Neuronal stem cell (in vitro differentiated cells): ENCODE measurements at places on chromosomes 4 and X.

DNA sequence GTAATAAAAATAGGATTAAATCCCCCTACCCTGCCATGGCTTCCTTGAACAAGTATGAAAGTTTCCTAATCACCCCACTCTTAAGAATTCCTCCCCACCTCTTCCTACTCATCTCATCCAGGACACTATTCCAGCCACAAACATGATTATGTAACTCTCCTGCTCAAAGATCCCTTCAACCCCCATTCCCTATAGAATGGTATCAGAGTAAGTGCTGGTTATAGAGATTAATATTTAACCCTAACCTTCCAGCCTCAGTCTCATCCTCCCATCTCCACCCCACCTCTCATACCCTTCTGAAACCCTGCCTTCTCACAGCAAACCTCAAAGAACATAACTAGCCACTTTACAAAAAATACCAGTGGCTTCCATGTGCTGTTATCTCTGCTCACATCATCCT, 155.1 kb downstream of the PPP3CA start:
- DNase-seq = no peak

GRCh38 chr4:161799710-161800109, 364.1 kb downstream of the FSTL5 start:
- DNase-seq = no peak

DNA sequence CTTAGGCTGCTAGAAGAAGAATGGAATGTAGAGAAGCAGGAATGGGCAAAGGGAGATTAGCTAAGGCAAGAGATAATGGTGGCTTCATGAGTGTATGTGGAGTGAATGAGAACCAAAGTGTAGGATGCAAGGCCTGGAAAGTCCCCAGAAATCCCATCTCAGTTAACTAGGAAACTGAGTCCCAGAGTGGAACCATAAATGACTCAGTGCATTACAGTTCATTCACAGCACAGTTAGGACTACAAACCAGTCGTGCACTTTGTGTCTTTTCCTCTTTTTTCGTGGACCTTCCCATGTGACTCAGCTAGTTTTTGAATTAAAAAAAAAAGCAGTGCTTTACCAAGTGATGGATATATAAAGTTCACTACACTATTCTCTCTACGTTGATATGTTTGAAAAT, 27.7 kb upstream of the REST start:
- DNase-seq = no peak

DNA sequence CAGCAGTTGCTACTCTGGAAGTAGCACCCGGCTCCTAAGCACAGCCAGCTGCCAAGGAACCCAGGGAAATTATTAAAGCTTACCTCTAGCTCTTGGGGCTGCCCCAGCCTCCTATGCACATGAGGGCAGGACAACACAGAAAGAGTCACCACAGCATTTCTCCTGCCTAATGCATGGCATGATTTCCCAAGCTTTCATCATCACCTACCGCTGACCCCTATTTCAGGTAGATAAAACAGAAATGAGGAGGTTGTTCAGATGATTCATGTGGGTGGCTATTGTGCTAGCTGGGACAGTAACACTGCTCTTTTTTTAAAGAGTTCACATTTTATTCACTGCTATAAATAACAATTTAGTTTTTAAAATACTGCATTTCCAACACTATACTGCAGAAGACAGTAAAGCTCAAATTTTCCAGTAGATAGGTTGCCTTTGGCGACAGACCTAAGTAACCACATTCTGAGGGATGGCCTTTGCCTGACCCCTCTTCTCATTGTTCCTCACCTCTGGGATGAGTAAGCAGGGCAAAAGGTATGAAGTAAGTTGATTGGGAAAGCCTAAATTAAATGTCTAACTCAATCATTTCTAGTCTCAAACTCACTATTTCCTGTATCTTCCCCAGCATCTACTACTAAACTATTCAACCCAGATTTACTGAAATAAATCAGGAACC, 16.7 kb downstream of the CASK start:
- DNase-seq = no peak

DNA sequence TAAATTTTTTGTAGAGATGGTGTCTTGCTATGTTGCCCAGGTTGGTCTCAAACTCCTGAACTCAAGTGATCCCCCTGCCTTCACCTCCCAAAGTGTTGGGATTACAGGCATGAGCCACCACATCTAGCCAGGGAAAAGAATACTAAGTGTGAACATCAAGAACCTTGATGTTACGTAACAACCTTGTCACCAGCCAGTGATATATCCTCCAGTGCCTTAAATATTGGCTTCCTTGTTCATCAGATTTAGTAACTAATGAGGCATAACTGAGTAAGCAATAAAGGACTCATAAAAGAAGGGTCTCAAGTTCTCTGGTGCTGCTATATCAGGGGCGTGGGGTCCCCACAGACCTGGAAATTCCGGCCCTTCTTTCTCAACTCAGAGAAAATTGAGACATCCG, 60.5 kb upstream of the ENPEP start:
- DNase-seq = no peak

DNA sequence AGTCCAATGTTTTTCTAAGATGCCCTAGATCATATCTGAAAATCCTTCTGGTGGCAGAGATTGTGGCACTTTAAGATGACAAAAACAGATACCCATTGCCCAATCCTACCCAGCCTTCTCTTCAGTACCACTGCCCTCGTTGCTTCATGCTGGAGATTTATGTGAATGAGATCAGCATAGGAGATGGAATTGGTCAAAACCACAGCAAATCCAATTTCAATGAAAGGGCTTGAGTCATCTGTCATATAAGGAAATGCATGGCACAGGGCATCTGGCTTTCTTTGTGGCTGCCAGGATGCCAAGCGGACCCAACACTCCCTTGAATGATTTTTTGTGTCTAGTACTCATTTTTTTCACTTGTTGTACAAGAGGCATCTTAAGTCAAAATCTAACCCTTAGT, 16.8 kb downstream of the AFF2 start:
- DNase-seq = no peak

- no peak for DNase-seq
Observed at GRCh38 chr4:56857601-56858309, 36.3 kb upstream of the SPINK2 start.
